Activated CD4-positive, CD25-positive, alpha-beta regulatory T cell treated with anti-CD3 and anti-CD28 coated beads, Interleukin-2, amount 50 U/mL, for 24 hours (primary cell): ENCODE measurements at places on chromosomes 5 and 9.

DNA sequence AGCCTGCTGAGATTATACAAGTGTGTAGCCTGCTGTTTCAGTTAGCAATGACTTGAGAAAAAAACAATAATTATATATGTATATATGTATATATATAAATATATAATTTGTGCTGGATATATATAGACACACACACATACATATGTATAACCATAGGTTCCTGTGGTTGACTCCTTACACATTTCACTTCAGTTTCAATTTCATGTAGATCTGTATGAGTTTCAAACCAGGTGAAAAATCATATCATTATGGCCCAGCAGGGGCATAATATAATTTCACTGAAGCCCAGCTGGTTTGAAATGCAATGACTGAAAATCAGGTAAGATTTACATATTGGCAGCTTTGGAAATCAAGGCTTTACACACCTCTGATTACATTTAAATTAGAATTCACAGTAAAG, 690.4 kb upstream of the CDH18 start:
- ATAC-seq, result no peak

GRCh38 chr9:3330792-3331420, 194.9 kb downstream of the RFX3 start:
- no peak for ATAC-seq

- no peak for ATAC-seq
Observed at GRCh38 chr9:130468566-130468965, 23.8 kb downstream of the ASS1 start.

GRCh38 chr9:92098638-92099037, 16.6 kb downstream of the SPTLC1 start:
- no peak for ATAC-seq

- no peak for ATAC-seq
Observed at GRCh38 chr9:89956907-89957306, 352.1 kb downstream of the GADD45G start.

- no peak for ATAC-seq
Observed at GRCh38 chr5:142925795-142926194, 155.6 kb downstream of the ARHGAP26 start.

- no peak for ATAC-seq
Observed at GRCh38 chr5:33073881-33074327, 362.8 kb downstream of the NPR3 start.
